Fibroblast of skin of left biceps (primary cell): ENCODE measurements at places on chromosomes 6 and 20.

DNA sequence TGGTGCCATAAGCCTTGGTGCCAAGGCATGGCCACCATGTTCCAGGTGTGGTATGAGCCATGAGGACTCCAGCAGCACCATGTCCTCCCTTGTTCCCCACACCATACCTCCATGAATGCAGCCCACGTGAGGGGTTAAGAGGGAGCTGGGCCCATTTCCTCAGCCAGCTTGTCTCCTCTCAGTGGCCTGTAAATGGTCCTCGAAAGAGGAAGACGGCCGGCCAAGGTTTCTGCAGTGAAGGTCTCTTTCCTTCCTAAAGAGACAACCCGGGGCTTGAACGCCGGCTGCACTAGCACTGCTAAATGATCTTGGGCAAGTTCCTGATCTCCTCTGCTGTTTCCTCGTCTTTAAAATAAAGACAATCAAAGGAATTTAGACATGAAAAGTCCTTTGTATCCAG, 154.0 kb downstream of the BMP7 start:
- DNase-seq: no peak

DNA sequence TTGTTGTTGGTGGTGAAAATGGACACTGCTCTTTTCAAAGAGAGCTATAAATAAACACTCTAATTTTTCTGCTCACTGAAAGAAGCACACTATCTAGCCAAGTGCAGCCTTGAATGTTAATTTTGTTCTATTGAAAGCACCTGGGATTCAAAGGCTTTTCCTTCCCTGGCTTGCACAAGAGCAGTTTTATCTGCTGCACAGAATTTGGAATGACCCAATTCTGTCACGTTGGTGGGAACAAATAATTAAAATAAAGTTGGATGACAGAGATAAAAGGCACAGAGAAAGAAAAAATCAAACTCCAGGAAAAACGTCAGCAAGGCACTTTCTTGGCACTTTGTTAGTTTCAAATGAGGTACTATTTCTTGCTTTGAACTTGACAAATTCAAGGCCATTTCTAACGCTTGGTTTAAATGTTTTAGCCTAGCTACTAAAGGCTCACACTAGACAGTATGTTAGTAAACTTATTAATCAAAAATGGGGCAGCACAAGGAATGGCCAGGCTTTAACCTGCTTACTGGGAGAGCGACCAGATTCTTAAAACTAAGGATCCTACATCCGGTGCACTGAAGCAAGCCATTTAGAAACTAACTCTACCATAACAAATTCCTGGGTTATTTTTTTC, 145.5 kb upstream of the ARG1 start:
- no peak for DNase-seq

- no peak for DNase-seq
These were observed 27.4 kb downstream of the HEBP2 start for GRCh38 chr6:138431256-138432062.

GRCh38 chr6:100427452-100427851, 37.3 kb downstream of the SIM1 start:
- DNase-seq: no peak
